ENCODE measurements at places on chromosomes 3 and 15.

GRCh38 chr3:157170861-157171260, 10.9 kb upstream of the CCNL1 start:
- no peak for DNase-seq

DNA sequence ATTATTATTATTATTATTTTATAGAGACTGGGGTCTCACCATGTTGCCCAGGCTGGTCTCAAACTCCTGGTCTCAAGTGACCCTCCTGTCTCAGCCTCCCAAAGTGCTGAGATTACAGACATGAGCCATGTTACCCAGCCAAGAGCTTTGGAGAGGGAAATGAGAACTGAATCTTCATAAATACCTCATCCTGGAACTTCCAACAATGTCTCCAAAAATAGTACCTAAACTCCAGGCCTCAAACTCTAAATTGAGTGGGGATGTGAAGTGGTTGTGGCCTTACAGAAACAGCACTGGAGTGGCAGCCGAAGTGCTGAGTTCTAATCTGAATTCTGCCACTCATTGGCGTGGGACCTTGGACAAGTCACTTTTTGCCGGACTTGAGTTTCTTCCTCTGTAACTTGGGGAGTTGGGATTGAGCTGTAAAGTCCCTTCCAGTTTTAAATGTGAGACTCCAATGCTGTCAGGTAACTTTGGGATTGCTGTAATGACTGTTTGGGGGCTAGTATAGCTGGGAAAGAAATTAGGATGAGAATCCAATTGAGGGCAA, 10.0 kb upstream of the SRP14 start:
- DNase-seq, result no peak

DNA sequence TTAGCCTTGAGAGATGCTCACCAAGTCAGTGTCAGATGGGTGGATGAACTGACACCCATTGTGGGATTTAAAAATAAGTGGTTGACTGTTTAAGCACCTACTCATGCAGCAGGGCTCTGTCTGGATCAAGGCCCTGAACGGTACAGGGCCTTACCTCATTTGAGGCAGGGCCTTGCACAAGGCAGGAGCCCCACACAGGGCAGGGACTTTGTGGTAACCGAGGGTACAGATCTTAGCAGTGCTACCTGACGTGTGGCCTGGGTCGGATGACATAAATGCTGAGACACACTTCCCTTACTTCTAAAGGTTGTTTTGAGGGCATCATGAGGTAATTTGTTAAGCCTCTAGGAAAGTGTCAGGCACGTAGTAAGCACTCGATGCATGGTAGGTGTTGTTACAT, 59.5 kb upstream of the PLXNA1 start:
- DNase-seq, result no peak

DNA sequence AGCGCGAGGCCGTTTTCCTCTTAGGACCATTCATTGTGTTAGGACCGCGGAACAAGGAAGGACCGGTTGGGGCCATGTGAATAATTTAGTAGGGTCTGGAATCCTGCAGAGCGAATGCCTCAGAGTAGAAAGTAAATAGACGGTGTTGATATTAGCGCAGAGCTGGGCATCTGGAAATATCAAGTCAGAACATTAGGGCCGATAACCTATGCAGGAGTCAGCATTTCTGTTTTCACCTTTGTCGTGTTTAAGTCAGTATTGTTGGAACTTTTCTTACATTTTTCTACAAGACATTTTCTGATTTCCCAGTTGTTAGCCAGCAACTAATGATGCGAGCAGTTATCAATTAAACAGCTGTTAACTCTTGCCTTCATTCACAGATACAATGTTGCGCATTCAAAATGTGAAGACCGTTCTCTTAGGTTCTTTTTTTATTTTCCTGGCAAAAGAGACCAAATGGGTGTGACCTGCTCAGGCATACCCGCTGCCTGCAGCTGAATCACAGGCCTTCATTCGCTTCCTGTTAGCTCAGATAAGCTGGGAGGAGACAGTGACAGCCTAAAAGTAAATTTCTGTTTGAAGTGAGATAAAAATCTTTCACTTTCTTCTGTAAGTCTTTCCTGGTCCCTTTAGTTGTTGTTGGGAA, 966 bp upstream of the PKM start:
- DNase-seq, result peak; percentile 39

GRCh38 chr15:29473621-29474105, 204.0 kb upstream of the NSMCE3 start:
- DNase-seq, result no peak

DNA sequence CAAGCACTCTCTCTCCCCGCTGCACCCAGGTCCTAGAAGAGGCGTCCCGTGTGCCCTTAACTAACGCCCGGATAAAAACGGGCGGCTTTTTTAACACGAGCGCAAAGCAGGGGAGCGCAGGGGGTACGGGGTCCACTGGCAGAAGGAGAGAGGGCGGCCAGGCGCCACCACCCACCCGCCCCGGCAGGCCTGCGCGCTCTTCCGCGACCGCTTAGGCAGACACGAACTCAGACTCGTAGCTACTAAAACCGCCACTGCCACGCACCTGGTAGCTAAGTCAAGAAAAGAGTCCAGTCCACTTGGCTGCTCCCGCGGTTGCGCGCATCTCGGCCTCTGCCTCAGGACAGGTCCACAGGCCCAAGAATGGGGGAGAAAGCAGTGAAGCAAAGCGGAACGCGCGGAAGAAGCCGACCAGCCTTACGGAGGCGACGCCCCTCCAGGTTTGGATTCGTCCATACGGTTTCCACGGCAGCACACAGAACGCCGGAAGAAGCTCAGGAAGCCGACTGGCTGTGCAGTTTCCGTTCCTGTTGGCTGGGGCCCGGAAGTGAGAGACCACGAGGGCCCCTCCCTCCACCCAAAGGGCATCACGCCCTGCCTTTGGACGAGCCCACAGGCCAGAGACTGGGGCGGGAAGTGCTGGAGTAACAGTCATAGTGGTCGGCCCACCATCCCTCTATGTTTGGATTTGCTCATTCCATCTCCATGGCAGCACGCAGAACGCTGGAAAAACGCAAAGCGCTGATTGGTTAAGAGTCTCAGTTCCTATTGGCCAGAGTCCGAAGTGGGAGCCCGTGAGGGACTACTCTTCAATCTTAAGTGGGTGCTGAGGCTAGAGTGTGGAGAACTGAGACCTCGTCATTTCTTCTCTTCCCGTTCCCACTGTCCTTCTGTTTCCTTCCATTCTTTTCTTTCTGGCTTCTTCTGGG, at the start of gene ULK4:
Gene ULK4, minus strand, starts transcription at position 353 of the 929 bp plus-strand sequence. CDS start 7,344 bp downstream, outside the sequence.
- DNase-seq, result peak; percentile 99

DNA sequence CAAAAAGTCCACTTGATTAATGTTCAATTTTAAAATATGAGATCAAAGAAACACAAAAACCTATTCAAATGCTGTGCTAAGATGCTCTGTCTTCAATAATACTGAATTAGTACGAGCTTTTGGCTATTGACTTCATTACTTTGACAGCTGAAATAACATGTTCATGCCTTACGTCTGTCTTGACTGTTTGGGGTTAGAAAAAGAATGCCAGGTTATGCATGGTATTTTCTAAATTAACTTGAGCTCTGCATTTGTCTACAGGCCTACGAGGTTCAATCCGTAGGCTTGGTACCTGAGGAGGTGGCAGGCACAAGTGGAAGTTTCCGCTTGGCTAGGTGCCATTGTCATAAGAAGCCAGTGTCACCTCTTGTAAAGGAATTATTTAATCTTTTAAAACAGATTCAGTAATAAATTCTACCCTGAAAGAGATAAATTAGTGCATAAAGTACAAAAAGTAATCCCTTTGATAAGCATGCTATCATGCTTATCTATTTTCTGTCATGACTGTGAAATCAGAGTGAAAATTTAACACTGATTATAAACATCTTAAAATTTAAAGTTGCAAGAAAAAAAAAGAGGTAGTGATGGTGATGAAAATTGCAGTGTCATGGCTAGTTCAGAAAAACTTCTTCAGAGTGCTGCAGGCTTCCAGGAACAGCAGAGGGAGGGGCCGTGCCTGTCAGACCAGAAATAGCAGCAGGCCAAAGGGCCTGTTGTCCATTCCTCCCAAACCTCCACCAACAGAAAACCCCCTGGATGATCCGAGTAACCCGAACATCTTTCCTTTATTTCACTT, 115.7 kb downstream of the ARRDC4 start:
- DNase-seq, result no peak

DNA sequence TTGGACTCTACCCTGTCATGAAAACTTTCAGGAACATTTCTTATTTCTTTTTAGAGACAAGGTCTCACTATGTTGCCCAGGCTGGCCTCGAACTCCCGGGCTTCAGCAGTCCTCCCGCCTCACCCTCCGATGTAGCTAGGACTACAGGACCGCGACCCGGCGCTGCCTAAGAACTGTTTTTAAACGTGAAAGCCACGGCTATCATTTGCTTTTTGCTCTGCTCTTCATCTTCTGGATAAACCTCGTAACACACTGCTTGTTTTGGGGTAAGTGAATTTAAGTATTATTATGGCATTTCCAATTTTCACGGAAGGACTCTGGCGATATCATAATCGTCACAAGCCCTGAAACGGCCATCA, 14.3 kb upstream of the CCNL1 start:
- no peak for DNase-seq

DNA sequence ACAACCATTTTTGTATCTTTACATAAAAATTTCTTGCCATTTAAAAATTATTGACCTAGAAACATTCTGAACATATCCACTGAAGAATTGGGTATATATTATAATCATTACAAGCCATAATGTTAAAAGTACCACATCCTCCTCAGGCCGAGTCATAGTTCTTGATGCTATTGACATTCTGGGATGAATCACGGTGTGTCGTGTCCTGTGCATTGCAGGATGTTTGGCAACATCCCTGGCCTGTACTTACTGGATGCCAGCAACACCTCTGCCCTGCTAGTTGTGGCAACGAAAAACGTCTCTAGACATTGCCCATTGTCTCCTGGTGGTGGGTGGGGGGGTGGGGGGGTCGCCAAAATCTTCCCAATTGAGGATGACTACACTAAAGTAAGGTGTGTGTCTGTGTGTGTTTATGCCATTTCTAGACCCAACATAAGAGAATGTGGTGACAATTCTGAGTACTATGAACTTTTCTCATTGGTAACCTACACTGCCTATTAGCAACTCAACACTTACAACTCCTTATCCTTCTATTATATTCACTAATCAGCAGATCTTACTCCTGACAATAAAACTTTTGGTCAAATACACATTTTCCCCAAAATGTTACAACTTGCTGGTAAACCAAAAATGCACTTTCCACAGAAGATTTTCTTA, 471.6 kb downstream of the FOXP1 start:
- DNase-seq, result no peak

All from right lung (tissue), 10 donors.